ENCODE measurements at places on chromosomes 2 and 18. TPM values are rescaled to one million over a fixed set of nuclear protein-coding genes. Genes with fewer than 3 reads are reported as not detected.

The TFPI gene
- 9.6 TPM for total RNA-seq

The NPHP1 gene
- total RNA-seq: 2.9 TPM

The HRH4 gene
- 0.24 TPM for total RNA-seq

The ESPNL gene
- 0.12 TPM for total RNA-seq

The CFC1 gene
- total RNA-seq: 25.5 TPM

The M1AP gene
- 0.71 TPM for total RNA-seq

The PLCD4 gene
- total RNA-seq: 1.4 TPM

The SLC9A2 gene
- total RNA-seq: 6.3 TPM

The GPR55 gene
- not detected for total RNA-seq
